ENCODE measurements at places on chromosomes 1 and 21.
A peak's percentile ranks its signal among the peaks of the same experiment; 100 is the strongest.

DNA sequence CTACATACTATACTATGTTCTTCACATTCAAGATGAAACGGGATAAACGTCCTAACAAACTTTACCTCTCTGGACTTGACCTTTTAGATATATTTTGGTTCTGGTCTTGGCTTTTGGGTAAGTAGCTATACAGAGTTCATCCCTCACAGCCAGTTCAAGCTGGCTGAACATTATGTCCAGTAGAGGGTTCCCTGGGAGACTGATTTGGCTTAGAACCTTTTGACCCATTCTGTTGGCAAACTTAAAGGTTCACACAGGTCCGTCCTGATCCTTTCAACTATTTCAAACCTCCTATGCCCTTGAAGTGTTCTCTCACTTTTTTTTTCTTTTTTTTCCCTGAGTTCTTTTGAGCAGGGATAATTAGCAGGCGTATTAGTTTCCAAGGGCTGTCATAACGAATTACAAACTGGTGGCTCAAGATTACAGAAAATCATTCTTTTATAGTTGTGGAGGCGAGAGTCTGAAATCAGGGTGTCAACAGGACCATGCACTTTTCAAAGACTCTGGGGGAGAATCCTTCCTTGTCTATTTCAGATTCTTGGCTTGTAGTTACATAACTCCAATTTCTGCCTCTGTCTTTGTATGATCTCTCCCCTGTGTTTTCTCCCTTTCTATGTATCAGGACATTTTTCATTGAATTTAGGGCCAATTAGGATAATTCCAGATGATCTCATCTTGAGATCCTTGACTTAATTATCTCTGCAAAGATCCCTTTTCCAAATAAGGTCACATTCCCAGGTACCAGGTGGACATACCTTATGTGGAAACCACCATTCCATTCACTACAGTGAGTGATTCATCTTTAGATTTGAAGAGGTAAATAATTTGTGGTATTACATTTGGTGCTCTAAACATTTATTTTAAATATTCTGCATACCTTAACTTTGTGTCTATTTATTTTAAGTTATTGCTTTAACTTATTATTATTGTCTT, 257.4 kb upstream of the USP25 start:
- no peak for DNase-seq

- DNase-seq: no peak
Measured at GRCh38 chr21:35072960-35073359, 23.9 kb upstream of the RUNX1 start.

DNA sequence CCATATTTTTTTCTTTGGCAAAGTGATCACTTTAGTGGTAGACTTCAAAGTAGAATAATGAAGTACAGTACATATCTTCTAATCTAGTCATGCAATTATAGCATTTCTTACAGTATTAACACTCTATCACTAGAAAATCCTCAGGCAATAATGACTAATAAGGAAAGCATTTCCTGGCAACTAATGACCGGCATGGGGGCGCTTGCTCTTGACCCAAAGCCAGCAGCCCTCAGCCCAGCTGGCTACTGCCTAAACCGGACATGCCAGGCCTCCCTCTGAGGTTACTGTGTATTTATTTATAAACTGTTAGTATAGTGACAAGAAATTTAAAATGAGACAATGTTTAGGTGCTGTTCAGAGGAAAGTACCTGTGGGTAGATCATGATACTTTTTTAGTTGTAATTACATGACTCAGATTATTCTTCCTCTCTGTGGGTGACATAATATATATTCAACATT, 633.8 kb downstream of the PTPRC start:
- no peak for DNase-seq

DNA sequence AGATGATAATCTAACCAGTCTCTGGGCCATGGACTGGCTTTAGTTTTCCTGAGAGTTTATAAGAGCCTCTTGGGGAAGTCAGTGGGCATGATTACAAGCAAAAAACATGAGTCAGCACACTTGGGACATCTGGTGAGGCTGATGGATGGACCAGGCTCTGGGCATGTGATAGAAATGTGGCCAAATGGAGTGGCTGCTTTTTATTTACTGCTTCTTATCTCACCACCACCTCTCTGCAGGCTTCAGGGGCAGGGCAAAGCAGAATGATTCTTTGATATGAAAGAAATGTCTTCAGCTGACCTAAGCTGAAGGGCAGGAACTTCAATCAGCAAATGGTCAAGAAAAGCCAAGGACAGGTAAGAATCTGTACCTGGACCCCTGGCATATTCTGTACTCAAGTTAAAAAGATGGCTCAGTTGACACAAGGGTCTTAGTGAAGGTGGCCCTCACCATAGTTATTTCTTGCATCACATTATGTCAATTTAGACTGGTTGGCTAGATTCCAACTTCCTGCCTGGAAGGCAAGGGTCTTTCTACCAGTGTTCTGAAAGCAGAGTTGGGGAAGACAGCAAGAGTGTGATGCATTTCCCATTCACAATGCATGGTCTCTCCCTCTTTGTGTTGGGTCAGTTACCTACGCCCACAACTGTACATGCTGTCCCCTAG, 162.8 kb downstream of the FASLG start:
- DNase-seq: no peak

DNA sequence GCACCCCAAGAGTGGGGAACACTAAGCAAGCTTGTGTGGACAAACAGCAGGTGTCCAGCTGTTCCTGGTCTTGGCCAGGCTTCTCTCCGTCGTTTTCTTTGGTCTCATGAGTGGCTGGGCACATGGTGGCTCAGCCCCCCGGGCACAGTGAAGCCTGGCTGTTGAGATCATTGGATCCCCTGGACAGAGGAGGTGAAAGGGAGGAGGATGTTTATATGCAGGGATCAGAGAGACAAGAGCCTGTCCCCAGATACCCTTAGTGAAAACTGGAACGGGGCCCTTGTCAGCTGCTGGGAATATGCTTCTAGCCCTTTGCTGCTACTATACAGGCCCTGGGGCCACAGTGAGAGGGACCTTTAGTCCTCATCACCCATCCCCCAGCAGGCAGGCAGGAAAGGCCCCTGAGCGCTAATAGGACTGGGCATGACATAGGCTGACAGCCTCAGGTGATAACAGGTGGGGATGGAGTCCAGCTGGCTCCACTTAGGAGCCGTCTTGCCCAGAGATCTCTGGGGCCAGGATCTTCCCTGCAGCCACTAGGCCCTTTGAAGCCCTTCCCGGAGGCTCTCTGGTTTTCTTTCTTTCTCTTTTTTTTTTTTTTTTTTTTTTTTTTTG, 16.4 kb downstream of the EPHA8 start:
- no peak for DNase-seq

- no peak for DNase-seq
Measured at GRCh38 chr1:920010-920409, 3.7 kb upstream of the SAMD11 start.

GRCh38 chr1:233485385-233485784, 128.5 kb upstream of the KCNK1 start:
- DNase-seq: no peak

GRCh38 chr1:184624626-184625025, 130.0 kb downstream of the EDEM3 start:
- DNase-seq: no peak

- no peak for DNase-seq
Measured at GRCh38 chr1:114108751-114109255, 44.9 kb downstream of the SYT6 start.

DNA sequence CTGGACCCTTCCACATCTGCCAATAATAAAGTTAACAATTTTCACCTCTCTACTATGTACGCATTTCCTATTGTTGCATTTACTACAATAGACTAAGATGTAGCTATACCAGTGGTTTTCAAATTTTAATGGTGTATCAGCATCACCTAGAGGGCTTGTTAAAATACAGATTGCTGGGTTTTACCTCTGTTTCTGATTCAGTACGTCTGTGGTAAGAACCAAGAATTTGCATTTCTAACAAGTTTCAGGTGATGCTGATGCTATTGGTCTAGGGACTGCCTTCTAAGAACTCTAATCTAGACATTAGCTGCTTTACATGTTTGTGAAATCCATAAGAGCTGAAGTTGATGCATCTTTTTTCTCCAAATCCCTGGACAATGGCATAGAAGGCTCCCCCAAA, 59.7 kb downstream of the ERICH3 start:
- DNase-seq: no peak

- no peak for DNase-seq
Measured at GRCh38 chr1:203283597-203283996, 21.7 kb upstream of the BTG2 start.

- DNase-seq: no peak
Measured at GRCh38 chr1:27664291-27664690, 7.7 kb downstream of the IFI6 start.

- no peak for DNase-seq
Measured at GRCh38 chr1:108961752-108962486, 1.4 kb downstream of the CLCC1 start.

DNA sequence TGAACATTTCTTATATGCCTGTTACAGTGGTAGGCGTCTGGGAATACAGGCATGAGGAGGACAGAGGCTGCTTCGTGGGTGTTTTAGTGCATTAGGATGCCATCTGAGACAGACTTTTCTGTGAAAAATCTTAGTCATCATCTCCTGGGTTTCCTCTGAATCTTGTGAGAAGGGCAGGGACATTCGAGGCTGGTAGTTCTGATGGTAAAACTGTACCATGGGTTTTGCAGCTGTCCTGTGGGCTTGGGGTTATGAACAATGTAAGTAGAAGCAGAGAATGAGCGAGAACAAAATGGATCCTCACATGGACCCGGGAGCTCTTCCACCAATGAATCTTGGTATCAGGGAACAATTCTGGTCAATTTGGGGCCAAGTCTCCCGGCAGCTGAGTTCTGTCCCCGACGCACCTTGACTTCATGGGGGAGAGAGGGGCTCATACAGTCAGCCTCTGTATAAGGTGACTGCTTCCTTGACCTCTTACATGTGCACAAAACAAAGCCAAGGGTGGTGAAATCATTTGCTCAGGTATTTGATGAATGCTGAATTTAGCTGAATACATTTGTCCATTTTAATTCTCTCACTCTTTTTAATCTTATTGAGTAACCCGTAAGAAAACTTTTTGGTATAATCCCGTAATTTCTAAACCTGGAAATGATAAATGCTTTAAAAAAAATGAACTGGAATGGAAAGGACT, 63.6 kb upstream of the ERRFI1 start:
- DNase-seq: no peak

DNA sequence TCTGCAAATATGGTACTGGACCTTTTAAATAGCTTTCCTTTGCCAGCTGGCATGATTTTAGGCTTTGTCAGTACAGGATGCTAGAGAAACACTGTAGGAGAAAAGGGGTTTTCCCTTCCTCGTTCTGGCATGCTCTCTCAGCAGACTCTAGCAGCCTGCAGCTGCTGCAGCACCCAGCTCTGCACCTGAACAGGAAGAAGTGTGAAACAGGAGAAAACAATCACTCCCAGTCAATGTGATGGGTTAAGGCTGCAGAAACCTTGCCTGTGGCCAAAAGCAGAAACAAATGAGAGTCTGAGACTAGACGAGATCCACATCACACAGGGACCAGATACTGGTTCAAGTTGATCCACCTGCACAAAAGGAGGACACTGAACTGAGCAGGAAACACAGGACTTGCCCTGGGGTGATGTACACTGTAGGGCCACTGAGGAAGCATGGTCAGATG, 21.2 kb downstream of the OVGP1 start:
- DNase-seq: peak; percentile 32

- DNase-seq: no peak
Measured at GRCh38 chr21:27812279-27812678, 845.4 kb upstream of the ADAMTS5 start.

DNA sequence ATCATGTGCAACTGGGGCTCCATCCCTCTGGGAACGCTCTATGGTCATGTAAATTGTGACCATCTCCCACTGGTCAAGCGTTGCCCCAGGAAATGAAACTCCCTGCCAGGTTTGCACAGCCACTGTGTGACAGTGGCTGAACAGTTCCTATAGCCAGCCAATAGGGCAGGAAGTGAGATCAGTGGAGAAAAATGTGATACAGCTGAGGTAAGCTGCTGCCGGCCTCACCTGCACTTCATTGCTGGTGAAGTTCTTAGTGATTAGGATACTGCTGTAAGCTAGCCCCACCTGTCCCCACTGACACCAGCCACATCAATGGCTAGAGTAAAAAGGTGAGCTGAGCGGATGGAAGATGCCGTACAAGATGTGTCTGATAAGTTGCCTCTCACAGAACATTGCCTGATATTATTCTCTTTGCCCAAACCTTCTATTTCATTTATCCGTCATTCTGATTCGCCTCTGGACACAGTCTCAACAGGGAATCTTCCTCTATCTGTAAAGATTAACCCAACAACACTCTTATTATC, 38.4 kb upstream of the CDC42BPA start:
- no peak for DNase-seq

DNA sequence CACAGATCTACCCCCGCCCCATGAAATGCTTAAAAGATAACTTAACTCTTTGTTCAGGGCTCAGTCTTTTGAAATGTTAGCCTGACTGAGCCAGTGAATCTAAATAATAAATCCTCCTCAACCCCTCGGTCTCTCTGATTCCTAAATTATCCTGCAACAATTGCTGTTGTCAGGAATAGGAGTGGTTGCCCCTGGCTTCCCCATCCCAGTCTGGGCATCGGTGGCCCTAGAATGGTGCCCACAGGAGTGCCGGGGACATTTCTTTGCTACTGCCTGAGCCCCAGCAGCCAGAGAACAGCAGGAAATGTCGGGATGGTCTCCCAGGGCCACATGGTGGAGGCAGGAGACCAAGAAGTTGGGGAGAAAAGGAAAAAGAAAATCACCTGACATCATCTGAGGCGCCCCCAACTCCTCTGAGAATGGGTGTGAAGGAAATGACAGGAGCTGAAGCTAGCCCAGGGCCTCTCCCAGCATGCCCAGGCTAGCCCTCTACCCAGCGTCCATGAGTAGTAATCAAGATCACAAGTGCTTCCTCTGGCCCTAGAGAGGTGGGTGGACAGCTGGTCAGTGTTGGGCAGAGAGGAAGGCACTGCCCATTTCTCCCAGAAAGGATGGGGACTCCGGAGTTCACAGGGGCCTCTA, 1.6 kb downstream of the PADI4 start:
- DNase-seq: no peak

DNA sequence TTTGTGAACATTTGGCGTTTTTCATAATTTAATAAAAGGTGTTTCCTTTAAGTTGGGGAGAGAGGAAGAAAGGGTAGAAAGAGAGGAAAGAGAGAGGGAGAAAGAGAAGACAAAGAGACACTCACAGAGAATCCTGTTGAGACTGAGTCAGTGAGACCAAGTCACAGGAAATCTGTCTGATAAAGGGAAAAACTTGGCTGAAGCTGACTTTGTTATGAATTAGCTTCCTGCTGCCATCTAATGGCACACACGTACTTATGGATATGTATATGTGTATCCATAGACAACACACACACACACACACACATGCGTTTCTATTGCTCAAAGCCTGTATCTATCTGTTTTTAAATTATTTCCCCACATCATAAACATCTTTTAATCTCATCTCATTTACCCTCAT, 42.5 kb upstream of the DISC1 start:
- DNase-seq: no peak

GRCh38 chr1:8598783-8599182, 218.7 kb downstream of the RERE start:
- no peak for DNase-seq

- DNase-seq: no peak
Measured at GRCh38 chr1:42748461-42749410, 8.7 kb upstream of the CLDN19 start.

- DNase-seq: no peak
Measured at GRCh38 chr1:15370781-15371520, 38.7 kb upstream of the EFHD2 start.
